AG04450 (cell line): ENCODE measurements at places on chromosomes 11 and 22.
A peak's percentile ranks its signal among the peaks of the same experiment; 100 is the strongest.

- DNase-seq, result no peak
Observed at GRCh38 chr11:2792381-2793250, 92.8 kb upstream of the KCNQ1OT1 start.

DNA sequence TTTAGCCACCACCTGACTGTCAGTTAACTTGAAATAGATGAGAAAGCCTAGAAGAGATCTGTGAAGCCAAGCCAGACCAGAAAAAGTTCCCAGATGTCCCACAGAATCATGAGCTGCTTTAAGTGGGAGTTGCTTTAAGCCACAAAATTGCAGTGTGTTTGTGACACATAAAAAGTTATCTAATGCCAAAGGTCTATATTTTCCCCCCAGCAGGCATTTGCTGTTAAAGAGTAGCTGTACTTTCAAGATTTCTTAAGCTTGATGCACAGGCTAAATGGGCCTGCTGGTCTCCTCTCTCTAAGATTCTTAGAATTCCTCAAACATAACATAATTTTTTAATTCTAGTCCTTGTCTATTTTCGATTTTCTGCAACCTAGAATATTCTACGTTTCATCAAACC is 825.7 kb downstream of the FAM181B start:
- DNase-seq, result no peak

DNA sequence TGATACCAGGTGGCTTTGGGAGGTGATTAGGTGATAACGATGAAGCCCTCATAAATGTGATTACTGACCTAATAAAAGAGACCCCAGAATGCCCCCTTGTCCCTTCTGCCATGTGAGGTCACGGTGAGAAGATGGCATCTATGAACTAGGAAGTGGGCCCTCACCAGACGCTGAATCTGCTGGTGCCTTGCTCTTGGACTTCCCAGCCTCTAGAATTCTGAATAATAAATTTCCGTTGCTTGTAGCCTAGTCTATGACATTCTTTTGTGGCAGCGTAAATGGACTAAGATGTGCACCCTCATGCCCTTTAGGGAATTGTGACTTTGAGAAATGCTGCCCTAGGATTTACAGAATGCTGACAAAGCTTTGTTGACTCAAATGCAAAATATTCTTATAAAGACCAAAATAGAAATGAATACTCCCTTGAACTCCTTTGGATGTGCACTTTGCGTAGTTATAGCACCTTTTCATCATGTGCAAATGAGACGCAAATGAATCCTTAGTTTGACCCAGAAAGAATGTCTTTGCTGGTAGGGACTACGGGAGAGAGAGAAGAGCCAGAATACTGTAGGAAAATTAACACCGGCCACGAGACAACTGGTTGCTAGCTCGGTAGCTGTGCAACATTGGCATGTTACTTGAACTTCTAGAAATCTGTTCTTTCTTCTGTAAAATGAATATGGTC is 24.8 kb upstream of the EHF start:
- DNase-seq, result no peak

- DNase-seq, result no peak
Observed at GRCh38 chr22:42623301-42623751, 8.6 kb upstream of the POLDIP3 start.

- DNase-seq, result no peak
Observed at GRCh38 chr22:27918341-27919221, 475 bp downstream of the PITPNB start.

GRCh38 chr11:69496631-69497220 is 15.3 kb downstream of the LINC01488 start:
- no peak for DNase-seq

DNA sequence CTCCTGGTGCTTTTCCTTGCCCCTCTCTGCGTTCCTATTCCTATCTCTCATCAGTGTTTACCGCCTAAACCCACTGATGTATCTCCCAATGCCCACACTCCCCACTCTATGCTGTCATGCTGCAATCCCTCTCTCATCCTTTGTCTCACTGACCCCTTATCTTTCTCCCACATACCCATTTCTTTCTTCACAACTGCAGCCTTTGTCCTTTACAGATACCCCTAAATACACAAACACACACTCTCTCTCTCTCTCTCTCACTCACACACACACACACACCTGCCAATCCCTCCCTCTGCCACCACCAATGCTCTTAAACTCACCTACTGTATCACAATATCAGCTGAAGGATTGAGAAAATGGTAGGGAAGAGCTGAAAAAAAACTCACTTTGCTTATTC is 5.3 kb upstream of the OR52B2 start:
- DNase-seq, result no peak

DNA sequence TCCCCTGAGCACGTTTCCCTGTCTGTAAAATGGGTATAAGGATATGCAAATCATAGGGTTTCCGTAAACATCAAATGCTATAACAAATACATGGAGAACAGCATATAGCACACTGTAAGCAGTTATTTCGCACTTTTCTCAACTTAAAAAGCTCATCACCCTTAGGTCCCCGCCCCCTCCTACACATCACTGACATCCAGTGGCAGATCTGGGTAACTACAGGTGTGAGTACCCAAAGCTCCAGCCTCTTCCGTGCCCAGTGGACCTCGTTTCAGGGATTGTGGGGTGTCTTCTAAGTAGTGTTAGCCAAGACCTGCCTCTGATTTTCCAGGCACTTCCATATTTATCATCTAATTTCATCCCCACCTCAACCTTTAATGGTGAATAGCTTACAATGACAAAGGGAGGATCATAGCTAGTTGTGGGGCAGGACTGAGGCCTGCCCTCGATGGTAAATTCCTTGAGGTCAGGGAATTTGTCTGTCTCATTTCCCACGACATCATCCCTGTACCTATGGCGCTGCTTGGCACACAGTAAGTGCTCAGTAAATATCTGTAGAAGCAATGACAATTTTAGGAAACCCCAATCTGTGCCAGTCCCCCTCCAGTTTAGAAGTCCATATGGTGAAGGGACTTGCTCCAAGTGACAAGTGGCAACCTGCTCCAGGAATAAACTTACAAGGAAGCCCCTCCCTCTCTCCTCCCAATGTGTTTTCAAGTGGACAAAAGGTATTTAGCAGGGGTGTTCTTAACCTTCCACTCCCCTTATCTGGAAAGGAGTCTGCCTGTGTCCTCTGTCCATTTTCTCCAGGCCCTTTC is 340.5 kb downstream of the TENM4 start:
- DNase-seq, result no peak

DNA sequence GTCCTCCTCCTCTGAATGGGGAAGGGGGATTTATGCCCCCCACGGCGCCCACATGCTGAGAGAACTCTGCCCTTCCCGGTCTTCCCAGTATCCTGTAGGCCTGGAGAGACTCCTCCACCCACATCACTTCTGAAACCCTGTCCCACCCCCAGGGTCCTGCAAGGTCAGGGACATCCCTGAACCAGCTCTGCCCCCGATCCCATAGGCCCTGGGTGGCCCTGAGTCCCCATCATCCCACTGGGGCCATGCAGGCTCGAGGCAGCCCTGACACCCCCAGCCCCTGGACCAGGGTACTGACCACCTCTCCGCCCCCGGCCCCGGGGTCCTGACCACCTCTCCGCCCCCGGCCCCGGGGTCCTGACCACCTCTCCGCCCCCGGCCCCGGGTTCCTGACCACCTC is 11.7 kb downstream of the B4GALNT4 start:
- no peak for DNase-seq

- DNase-seq, result no peak
Observed at GRCh38 chr11:75508051-75508561, 17.6 kb downstream of the GDPD5 start.

DNA sequence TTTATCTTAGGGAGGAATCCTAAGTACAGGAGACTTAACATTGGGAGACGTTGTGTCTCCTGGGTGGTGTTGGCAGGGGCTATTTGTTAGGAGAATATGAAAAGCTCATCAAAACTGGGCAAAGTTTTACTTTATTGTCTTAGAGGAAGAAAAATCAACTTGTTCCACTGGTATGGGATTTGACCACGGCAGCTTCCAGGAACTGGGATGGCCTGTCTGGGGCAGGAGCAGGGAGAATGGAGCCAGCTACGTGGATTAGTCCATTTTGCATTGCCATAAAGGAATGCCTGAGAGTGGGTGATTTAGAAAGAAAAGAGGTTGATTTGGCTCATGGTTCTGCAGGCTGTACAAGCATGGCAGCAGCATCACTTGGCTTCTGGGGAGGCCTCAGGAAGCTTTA is 198.4 kb downstream of the ADAMTS15 start:
- DNase-seq, result no peak

GRCh38 chr11:97965849-97966646 is 1054.7 kb upstream of the CNTN5 start:
- peak; percentile 84 for DNase-seq

GRCh38 chr11:6229911-6230310 is 4.5 kb downstream of the FHIP1B start:
- no peak for DNase-seq

- DNase-seq, result no peak
Observed at GRCh38 chr11:120747850-120748814, 236.6 kb downstream of the GRIK4 start.

- DNase-seq, result no peak
Observed at GRCh38 chr11:33689501-33689900, 11.1 kb downstream of the C11orf91 start.

DNA sequence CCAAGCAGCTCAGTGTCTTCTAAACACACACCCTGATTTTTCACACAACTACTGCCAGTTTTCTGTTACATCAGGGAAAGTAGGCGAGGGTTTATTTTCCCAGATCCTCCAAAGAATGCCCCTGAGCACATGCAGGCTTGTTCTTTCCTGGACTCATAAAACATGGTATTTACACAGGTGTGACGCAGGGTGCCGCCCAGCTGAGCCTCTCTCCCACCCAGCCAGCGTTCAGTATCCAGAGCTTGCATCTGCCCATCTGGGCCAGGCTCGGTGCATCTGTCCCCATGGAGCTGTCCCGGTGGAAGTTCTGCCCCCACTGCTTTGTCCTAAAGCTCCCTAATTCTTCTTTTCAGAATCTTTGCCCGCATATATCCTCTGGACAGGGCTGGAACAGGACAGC is 44.8 kb upstream of the ISX start:
- no peak for DNase-seq

DNA sequence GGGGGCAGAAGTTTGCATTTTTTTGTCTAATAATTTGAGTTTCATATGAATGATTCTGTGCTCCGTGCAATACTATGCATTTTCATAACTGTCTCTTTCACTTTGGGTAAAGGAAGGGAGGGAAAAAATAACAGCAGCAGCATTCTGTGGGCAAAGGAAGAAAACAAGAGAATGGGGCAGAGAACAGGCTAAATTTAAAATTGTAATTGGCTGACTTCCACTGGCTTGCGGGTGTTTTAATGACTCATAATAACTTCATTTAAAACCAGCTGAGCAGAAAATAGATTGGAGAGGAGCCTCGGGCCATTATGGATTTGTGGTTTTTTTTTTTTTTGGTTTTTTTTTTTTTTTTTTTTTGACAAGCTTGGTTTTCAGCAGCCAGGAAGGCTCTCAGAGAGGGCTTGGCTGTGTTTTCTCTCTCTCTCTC is 107.4 kb downstream of the ZBTB16 start:
- peak; percentile 20 for DNase-seq

DNA sequence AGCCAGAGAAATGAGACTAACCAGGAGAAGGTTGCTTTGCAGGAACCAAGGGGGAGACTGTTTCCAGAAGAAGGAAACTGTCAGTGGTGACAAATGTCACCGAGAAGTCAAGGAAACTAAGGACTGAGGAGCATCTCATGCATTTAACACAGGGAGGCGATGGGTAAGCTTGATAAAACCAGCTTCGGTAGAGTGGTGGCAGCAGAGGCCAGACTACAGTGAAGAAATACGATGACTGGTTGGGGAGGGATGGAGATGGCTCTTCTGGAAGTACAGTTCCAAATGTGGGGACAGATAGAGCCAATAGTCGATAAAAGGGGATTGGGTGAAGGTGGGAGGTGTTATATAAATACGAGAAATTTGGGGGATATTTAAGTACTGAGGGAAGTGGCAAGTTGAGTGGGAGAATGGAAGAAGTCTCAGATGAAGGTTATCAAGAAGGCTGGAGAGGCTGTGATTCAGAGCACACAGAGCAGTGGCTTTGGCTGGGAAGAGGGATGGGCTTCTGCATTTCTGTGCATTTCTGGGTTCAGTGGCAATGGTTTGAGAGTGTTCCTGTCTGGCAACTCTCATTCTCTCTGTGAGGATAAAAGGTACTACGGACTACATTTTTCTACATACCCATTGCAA is 29.2 kb downstream of the SC5D start:
- DNase-seq, result no peak

GRCh38 chr11:250274-250673 is 13.5 kb downstream of the PSMD13 start:
- no peak for DNase-seq
